T-cell (primary cell): ENCODE measurements at places on chromosomes 6 and 20.

DNA sequence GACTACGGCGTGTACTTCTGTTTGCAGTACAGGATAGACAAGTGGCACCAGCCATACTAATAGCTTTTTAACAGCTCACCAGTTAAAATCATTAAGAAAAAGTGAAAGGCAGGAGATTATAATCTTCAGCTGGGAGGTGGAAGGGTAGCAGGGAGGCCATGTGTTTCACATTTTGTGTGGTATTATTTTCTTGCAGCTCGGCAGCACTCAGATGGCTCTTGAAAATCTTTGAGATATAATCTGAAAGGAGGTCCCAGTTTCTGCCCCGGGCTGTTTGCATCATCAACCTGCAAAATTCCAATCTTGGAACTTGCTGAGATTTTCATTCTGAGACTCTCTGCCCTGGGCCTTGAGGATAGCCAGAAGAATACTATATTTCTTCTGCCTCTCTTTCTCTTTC, 87.5 kb upstream of the HDAC2 start:
- H3K36me3 ChIP-seq, result no peaks in the 10 kb centered on the region
- H3K4me3 ChIP-seq, result no peak overlapping the region
- no peaks in the 10 kb centered on the region for H3K27me3 ChIP-seq
- no peak for DNase-seq
- no peak overlapping the region for H3K27ac ChIP-seq

GRCh38 chr20:21511850-21512633, 1.8 kb downstream of the NKX2-2 start:
- peaks cover 23% of the 10 kb centered on the region for H3K27me3 ChIP-seq
- no peaks in the 10 kb centered on the region for H3K36me3 ChIP-seq
- H3K27ac ChIP-seq, result no peak overlapping the region
- H3K4me1 ChIP-seq, result peaks cover 69% of the 10 kb centered on the region
- peak overlapping the region; percentile 3 for H3K4me3 ChIP-seq

- H3K27ac ChIP-seq, result no peak overlapping the region
- DNase-seq, result no peak
- H3K4me1 ChIP-seq, result peaks cover 12% of the 10 kb centered on the region
- no peaks in the 10 kb centered on the region for H3K36me3 ChIP-seq
- H3K27me3 ChIP-seq, result peaks cover 17% of the 10 kb centered on the region
Measured at GRCh38 chr6:28203201-28203600, 21.9 kb upstream of the ZSCAN9 start.

- no peak overlapping the region for H3K4me3 ChIP-seq
- H3K27me3 ChIP-seq, result no peaks in the 10 kb centered on the region
- no peaks in the 10 kb centered on the region for H3K4me1 ChIP-seq
Measured at GRCh38 chr6:5389086-5389745, 127.9 kb downstream of the FARS2 start.

GRCh38 chr6:163761481-163761880, 347.0 kb downstream of the QKI start:
- H3K4me3 ChIP-seq, result no peak overlapping the region
- H3K4me1 ChIP-seq, result no peaks in the 10 kb centered on the region
- no peaks in the 10 kb centered on the region for H3K36me3 ChIP-seq
- H3K27me3 ChIP-seq, result no peaks in the 10 kb centered on the region
- H3K27ac ChIP-seq, result no peak overlapping the region

- H3K27me3 ChIP-seq, result no peaks in the 10 kb centered on the region
- no peak for DNase-seq
- H3K36me3 ChIP-seq, result no peaks in the 10 kb centered on the region
- peaks cover 6% of the 10 kb centered on the region for H3K4me1 ChIP-seq
Measured at GRCh38 chr20:4087923-4088322, 72.6 kb upstream of the RNF24 start.
